ENCODE measurements at places on chromosomes 11 and 22. TPM values are rescaled to one million over a fixed set of nuclear protein-coding genes. Genes with fewer than 3 reads are reported as not detected.

- no peak for DNase-seq
Observed at GRCh38 chr22:42368379-42369249, 63.6 kb downstream of the NFAM1 start.

GRCh38 chr11:114291381-114291780 is 4.8 kb upstream of the NNMT start:
- DNase-seq = no peak

GRCh38 chr11:11137339-11137738 is 215.7 kb downstream of the CSNK2A3 start:
- no peak for DNase-seq

DNA sequence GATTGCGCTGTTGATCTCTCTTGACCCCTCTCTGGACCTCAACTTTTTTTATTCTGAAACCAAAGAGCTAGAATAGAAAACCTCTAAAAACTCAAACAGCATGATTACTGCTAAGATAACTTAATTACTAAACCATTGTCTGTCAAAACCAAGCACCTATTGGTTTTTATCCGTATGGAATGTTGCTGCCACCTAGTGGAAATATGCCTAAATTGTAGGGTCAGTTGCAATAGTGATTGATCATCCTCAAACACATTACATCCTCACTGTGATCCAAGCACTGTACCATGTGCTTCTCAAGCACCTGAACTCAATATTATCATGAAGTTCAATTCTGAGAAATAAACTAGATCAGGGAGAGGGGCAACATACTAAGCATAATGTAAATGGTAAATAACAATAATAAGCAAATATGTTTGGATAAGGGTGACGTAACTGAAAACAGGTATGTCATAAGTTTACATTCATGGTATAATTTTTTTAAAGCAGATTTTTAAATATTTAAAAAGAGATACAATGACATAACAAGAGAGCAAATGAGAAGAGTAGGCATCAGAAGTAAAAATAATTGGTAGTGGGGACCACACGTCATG is 3.8 kb upstream of the OR5A2 start:
- peak; percentile 51 for DNase-seq

Gene CDC45
- 1.6 TPM for total RNA-seq

- DNase-seq = no peak
Observed at GRCh38 chr11:12276356-12276755, 101.0 kb upstream of the PARVA start.

DNA sequence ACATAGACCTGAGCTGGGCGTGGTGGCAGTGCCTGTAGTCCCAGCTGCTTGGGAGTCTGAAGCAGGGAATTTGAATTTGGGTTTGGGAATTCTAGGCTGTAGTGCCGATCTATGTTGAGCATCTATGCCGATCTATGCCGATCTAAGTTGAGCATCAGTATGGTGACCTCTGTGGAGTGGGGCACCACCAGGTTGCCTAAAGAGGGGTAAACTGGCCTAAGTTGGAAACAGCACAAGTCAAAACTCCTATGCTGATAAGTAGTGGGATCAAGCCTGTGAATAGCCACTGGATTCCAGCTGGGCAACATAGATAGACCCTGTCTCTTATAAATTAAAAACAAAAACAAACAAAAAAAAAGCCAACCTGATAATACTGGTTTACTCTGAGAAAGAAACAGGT is 7.4 kb downstream of the WEE1 start:
- no peak for DNase-seq

- DNase-seq = no peak
Observed at GRCh38 chr11:128737704-128738103, 43.8 kb downstream of the FLI1 start.

GRCh38 chr11:57711414-57712255 is at the start of gene MED19:
MED19 (minus strand) TSS chr11:57712215; CDS start chr11:57712179, 36 bp downstream.
- peak; percentile 87 for DNase-seq

DNA sequence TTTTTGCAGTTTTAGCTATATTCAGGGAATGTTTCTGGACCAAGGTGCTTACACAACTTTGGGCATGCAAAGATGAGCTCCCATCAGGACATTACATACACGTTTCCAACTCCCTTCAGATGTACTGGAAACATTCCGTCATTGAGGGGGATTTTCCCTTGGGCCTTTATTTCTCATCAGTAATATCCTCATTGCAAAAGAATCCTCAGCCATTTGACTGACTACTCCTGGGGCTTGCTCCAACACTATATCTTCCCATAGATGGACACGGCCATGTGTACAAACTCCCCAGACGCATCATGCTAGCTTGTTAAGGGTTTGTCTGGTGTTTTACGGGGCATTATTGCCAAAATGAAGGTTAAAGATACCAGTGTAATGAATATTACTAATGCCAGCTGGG is 59.3 kb upstream of the NUP160 start:
- DNase-seq = no peak

Gene ELFN2
- total RNA-seq = 31.2 TPM

DNA sequence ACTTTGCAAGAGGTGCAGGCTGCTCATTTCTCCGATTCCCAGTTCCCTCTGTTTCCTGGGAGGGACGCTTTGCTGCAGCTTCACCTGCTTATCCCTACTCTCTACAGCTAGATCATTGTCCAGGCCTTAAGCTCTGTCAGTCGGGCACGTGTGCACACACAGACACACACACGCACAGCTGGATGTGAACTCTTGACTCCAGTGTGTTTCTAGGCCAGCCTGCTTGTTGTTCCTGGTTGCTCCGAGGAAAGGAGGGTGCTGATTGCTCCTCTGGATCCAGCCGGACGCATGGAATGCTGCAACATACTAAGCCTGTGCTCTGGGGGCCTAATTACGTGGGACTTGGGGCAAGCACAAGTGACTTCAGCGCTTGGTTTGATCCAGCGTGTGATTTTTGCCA is 19.7 kb downstream of the ZNRF3 start:
- no peak for DNase-seq

GRCh38 chr11:9053316-9054035 is 37.9 kb downstream of the SCUBE2 start:
- no peak for DNase-seq

Gene PNPLA5
- not detected for total RNA-seq

Gene TMEM191C
- total RNA-seq = 2.8 TPM

Gene PLAAT5
- total RNA-seq = 1.7 TPM

Gene PCSK7
- total RNA-seq = 67.0 TPM

Gene APOA1
- total RNA-seq = 23.3 TPM

GRCh38 chr11:65488273-65489034 is 10.4 kb upstream of the MALAT1 start:
- no peak for DNase-seq

Measured in mucosa of gallbladder (tissue), 1 donor.